ENCODE measurements at places on chromosomes 2 and 18. TPM values are rescaled to one million over a fixed set of nuclear protein-coding genes. Genes with fewer than 3 reads are reported as not detected.

DNA sequence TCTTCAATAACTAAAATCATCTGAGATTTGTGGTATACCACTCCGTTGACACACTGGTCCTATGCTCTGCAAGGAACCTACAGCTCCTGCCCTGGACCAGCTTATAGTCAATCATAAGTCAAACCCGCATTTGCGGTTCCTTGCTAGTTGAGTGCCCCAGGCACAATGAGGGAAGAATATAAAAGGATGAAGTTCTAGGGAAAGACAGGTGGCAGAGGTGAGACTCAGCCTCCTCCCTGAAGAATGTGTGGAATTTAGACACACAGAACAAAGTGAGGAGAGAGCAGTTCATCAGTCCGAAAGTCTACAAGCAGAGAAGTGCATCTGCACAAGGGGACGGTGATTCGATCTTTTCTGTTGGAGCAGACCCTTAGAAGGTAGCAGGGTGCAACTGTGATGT, 615.0 kb upstream of the FANCL start:
- no peaks in the 10 kb centered on the region for H3K27me3 ChIP-seq
- no peaks in the 10 kb centered on the region for H3K36me3 ChIP-seq
- no peak overlapping the region for H3K4me3 ChIP-seq
- H3K4me1 ChIP-seq = no peaks in the 10 kb centered on the region
- H3K27ac ChIP-seq = no peak overlapping the region
- DNase-seq = no peak

The NYAP2 gene
- total RNA-seq = 0.25 TPM

DNA sequence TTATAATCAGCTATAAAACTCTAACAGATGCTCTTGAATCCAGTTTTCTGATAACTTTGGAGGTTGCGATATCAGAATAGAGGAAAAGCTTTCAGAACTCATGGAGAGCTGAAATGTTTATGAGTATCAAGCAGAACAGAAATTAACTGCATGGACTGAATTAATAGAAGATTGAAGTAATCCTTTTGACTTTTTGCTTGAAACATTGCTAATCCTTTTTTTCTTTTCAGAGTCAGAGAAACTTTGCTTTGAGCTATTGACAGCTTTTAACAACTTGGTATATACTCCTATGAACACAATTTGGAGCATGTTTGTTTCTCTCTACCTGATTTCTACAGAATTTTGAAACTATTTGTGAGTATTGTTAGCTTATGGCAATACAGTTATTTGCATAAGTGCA, 1254.8 kb downstream of the LRP1B start:
- H3K27ac ChIP-seq = no peak overlapping the region
- H3K27me3 ChIP-seq = no peaks in the 10 kb centered on the region
- no peaks in the 10 kb centered on the region for H3K36me3 ChIP-seq
- no peaks in the 10 kb centered on the region for H3K4me1 ChIP-seq

GRCh38 chr2:73185965-73186364, 16.4 kb upstream of the NOTO start:
- H3K36me3 ChIP-seq = no peaks in the 10 kb centered on the region
- no peak overlapping the region for H3K27ac ChIP-seq
- no peak for DNase-seq
- H3K27me3 ChIP-seq = no peaks in the 10 kb centered on the region
- H3K4me3 ChIP-seq = no peak overlapping the region
- H3K4me1 ChIP-seq = no peaks in the 10 kb centered on the region

- peaks cover 2% of the 10 kb centered on the region for H3K4me1 ChIP-seq
- H3K4me3 ChIP-seq = no peak overlapping the region
- no peaks in the 10 kb centered on the region for H3K27me3 ChIP-seq
- no peaks in the 10 kb centered on the region for H3K36me3 ChIP-seq
Measured at GRCh38 chr2:230660294-230661060, 52.2 kb upstream of the CAB39 start.

DNA sequence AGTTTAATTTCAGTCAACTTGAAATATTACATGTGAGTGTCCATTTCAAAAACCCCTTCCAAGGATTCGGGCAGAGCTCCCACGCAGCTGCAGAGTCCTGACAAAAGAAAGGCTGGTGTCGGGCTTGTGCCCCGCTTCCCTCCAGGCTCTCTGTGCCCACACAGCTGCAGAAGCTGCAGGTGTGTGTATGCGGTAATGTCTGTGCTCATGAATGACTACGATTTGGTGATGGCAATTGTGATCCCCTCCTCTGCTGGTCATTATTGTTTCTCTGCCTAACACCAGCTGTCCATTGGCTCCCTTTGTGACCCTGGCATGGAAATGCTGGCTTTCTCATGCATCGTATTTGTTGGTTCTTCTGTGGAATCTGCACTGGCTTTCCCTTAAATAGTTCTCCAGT, 224.8 kb downstream of the NUP35 start:
- H3K27me3 ChIP-seq = no peaks in the 10 kb centered on the region
- H3K4me1 ChIP-seq = no peaks in the 10 kb centered on the region
- no peak overlapping the region for H3K4me3 ChIP-seq
- DNase-seq = no peak

GRCh38 chr2:175580652-175581051, 399.1 kb upstream of the ATP5MC3 start:
- H3K4me1 ChIP-seq = no peaks in the 10 kb centered on the region
- no peaks in the 10 kb centered on the region for H3K36me3 ChIP-seq
- no peak overlapping the region for H3K4me3 ChIP-seq
- no peak overlapping the region for H3K27ac ChIP-seq

GRCh38 chr2:232325324-232326273, 53.0 kb upstream of the ALPP start:
- DNase-seq = peak; percentile 58
- H3K4me3 ChIP-seq = no peak overlapping the region
- H3K4me1 ChIP-seq = peaks cover 12% of the 10 kb centered on the region
- H3K27ac ChIP-seq = no peak overlapping the region

- H3K4me3 ChIP-seq = no peak overlapping the region
- no peak overlapping the region for H3K27ac ChIP-seq
- DNase-seq = no peak
- H3K4me1 ChIP-seq = no peaks in the 10 kb centered on the region
- no peaks in the 10 kb centered on the region for H3K27me3 ChIP-seq
- H3K36me3 ChIP-seq = no peaks in the 10 kb centered on the region
Measured at GRCh38 chr2:96962567-96963203, 23.7 kb downstream of the FAM178B start.

DNA sequence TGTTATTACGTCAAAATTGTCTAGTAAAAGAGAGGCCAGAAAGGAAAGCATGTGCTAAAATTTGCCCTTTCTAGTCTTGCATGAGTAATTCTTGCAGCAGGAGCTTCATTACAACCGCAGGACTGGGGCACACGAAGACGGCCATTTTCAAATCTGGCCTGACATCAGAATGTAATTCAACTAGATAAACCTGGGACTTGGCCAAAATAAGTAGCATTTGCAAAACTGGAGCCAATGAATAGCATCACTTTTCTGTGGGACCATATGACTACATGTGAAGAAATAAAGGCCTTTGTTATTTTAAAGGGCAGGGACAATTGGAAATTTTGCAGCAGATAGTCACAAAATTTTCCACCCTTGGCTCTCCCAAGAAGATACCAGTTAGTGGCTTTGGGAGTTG, 3.0 kb upstream of the FZD7 start:
- H3K27ac ChIP-seq = no peak overlapping the region
- H3K4me3 ChIP-seq = no peak overlapping the region
- H3K4me1 ChIP-seq = peaks cover 4% of the 10 kb centered on the region
- DNase-seq = no peak

DNA sequence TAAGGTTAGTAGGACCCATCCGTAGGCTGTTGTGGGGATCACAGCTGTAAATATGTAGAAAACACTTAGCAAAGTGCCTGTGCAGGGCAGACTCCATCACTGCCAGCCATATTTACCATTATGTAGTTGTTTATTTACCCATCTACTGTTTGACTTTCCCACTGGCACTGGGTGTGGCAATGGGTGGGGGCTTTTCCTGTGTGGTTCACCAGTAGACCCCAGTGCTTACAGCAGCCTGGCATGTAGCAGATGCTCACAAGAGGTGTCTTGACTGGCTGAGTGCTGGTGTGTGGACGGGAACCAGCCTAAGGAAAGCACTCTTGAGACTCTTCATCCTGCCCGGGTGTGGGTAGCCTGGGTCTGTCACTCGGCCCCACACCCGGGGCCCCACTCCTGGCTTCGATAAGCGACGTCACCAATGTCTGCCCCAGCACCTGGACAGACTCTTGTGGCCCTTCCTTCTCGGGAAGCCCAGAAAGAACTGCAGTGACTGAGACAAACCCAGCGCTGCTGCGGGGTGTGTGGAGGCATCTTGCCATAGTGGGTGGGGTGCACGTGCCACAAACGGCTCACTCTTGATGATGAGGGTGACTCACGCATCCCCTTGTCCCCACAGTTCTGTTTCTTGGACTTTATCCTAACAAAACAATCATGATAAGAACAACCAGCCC, 78.3 kb downstream of the HDAC4 start:
- peak; percentile 13 for DNase-seq
- no peak overlapping the region for H3K4me3 ChIP-seq
- H3K36me3 ChIP-seq = no peaks in the 10 kb centered on the region
- H3K27me3 ChIP-seq = no peaks in the 10 kb centered on the region

The GREB1 gene
- total RNA-seq = 136 TPM

DNA sequence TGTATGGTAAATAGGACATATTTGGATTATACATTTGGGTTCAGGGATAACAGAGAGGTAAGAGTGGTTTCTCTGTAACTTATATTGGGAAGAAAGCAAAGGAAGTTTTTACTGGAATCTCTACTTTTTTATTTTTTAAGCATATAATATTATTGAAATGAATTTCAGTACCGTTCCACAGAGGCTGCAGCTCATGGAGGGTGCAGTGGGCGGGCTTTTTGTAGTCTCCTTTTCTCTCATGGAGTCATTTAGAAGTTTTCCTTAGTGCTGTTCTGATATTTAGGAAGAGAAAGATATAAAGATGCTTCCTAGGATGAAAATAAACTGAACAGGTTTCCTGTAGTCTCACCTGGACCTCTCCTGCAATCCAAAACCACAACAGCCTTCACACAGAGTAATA, 1153.3 kb upstream of the TMEFF2 start:
- H3K36me3 ChIP-seq = no peaks in the 10 kb centered on the region
- no peak overlapping the region for H3K27ac ChIP-seq
- DNase-seq = no peak
- H3K27me3 ChIP-seq = no peaks in the 10 kb centered on the region

GRCh38 chr2:9144046-9144445, 62.6 kb upstream of the ASAP2 start:
- no peak for DNase-seq
- no peaks in the 10 kb centered on the region for H3K36me3 ChIP-seq
- no peaks in the 10 kb centered on the region for H3K27me3 ChIP-seq
- peaks cover 9% of the 10 kb centered on the region for H3K4me1 ChIP-seq
- no peak overlapping the region for H3K4me3 ChIP-seq
- no peak overlapping the region for H3K27ac ChIP-seq

The VWA3B gene
- 81.6 TPM for total RNA-seq

- H3K36me3 ChIP-seq = no peaks in the 10 kb centered on the region
- no peak overlapping the region for H3K27ac ChIP-seq
Measured at GRCh38 chr2:113166187-113166645, 7.6 kb upstream of the PSD4 start.

The SIX3 gene
- total RNA-seq = 0.19 TPM

The NAPG gene
- total RNA-seq = 33.5 TPM

The UPP2 gene
- total RNA-seq = 0.16 TPM

The RAPGEF4 gene
- 42.6 TPM for total RNA-seq

DNA sequence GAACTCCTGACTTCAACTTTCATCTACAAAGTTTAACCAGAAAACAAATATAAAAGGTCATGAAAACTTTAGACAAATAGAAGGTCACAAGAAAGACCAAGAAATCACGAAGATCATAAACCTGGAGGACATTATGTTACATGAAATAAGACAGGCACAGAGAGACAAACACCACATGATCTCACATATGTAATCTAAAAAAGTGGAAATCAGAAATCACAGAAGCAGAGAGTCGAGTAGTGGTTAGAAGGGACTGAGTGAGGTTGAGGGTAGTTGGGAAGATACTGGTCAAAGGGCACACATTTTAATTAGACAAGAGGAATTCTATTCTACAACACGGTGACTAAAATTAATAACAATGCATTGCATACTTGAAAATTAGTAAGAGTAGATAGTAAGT, 1.4 kb downstream of the GCFC2 start:
- peaks cover 6% of the 10 kb centered on the region for H3K4me1 ChIP-seq
- no peaks in the 10 kb centered on the region for H3K27me3 ChIP-seq
- H3K27ac ChIP-seq = no peak overlapping the region
- no peaks in the 10 kb centered on the region for H3K36me3 ChIP-seq

The TEX44 gene
- 248 TPM for total RNA-seq

- no peak overlapping the region for H3K4me3 ChIP-seq
- H3K27ac ChIP-seq = no peak overlapping the region
- no peaks in the 10 kb centered on the region for H3K4me1 ChIP-seq
- no peaks in the 10 kb centered on the region for H3K36me3 ChIP-seq
Measured at GRCh38 chr2:8805278-8806210, 31.9 kb downstream of the KIDINS220 start.

GRCh38 chr18:55869556-55870501, 281.8 kb upstream of the TCF4 start:
- no peak overlapping the region for H3K27ac ChIP-seq
- no peaks in the 10 kb centered on the region for H3K27me3 ChIP-seq
- H3K36me3 ChIP-seq = no peaks in the 10 kb centered on the region
- H3K4me1 ChIP-seq = no peaks in the 10 kb centered on the region

The POTEJ gene
- 76.1 TPM for total RNA-seq

The CSRNP3 gene
- 6.1 TPM for total RNA-seq

GRCh38 chr2:111198701-111199100, 78.0 kb downstream of the BCL2L11 start:
- no peaks in the 10 kb centered on the region for H3K4me1 ChIP-seq
- H3K36me3 ChIP-seq = no peaks in the 10 kb centered on the region
- H3K27ac ChIP-seq = no peak overlapping the region
- no peaks in the 10 kb centered on the region for H3K27me3 ChIP-seq
- H3K4me3 ChIP-seq = no peak overlapping the region
- DNase-seq = no peak

DNA sequence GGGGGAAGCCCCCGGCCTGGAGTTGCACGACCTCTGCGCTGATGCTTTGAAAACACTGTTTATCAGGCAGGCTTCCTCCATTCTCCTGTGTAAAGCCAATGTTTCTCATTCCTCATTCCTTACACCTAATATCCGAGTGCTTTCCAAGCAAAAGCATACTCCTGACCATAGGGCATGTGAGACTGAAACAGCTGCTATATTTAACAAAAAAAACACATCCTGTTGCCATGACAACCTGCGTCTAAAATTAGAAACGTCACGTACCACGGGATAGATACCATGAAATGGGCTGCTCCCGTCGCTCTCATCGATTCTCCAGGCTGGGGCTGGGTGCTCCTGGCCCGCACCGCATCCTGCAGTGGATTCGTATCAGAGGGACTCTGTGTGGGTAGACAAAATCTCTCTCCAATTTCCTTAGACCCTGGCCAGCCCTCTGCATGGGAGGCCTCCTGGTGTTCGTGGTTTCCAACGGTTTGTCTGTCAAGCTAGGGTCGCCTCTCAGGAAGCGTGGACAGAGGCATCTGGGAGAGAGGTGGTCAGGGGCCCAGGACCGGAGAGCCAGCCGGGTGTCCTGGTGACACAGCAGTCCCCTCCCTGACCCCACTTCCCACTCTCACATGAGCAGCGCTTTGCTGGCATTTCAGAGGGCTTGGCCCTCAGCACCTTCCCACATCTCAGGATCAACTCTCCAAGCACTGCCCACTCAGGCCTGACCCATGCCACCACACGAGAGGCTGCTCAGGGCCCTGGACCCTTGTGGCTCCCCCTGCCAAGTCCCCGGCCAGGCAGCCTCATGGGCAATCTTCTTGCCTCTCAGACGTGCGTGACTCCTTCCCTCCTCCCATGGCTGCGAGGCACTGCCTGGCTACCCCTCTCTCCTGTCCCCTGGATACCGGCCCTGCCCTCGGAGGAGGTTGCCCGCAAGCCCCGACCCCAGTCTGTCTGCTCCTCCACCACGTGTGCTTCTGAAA, 268.1 kb downstream of the NDUFA10 start:
- no peaks in the 10 kb centered on the region for H3K27me3 ChIP-seq
- H3K4me3 ChIP-seq = no peak overlapping the region
- no peaks in the 10 kb centered on the region for H3K4me1 ChIP-seq
- H3K27ac ChIP-seq = no peak overlapping the region
- no peaks in the 10 kb centered on the region for H3K36me3 ChIP-seq
- peak; percentile 33 for DNase-seq
